Activated naive CD8-positive, alpha-beta T cell treated with anti-CD3 and anti-CD28 coated beads, Interleukin-2, amount 10 ng/mL, durations not matched to agents 7 days and 5 days (primary cell): ENCODE measurements at places on chromosomes 11 and 22. TPM values are rescaled to one million over a fixed set of nuclear protein-coding genes. Genes with fewer than 3 reads are reported as not detected.

- DNase-seq: peak; percentile 88
Measured at GRCh38 chr11:64745521-64746328, 1.8 kb upstream of the RASGRP2 start.

The GRIK4 gene
- not detected for total RNA-seq

The DCDC1 gene
- not detected for total RNA-seq

- DNase-seq: no peak
Measured at GRCh38 chr11:6077723-6078122, 29.8 kb upstream of the OR56B4 start.

- DNase-seq: no peak
Measured at GRCh38 chr11:69367211-69367964, 73.4 kb downstream of the MYEOV start.

The ABTB2 gene
- 0.91 TPM for total RNA-seq

The NLRP14 gene
- not detected for total RNA-seq

GRCh38 chr11:106015066-106015465, 7.0 kb downstream of the MSANTD4 start:
- DNase-seq: no peak
